NCI-H1048 (cell line): ENCODE measurements at places on chromosomes 3 and 15.

DNA sequence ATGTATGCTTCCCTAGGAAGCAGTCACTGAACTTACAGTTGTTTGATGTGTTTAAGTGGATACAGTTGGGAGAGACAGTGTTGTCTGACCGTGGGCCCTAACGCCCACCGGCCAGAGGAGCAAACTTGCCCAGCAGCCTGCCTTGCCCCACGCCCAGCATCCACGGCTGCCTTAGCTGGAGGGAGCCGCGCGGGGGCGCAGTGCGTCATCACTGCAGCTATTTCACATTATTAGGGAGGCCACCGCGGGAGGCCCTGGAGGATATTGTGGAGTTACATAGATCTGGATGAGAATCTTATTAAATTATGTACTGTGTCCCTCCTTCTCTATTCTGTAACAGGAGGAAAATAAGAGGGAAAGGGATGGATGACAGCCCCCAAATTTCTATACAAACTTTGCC, 267.2 kb downstream of the GABRG3 start:
- no peak for DNase-seq

- no peak for DNase-seq
Observed at GRCh38 chr15:60683156-60683555, 204.2 kb upstream of the ICE2 start.

DNA sequence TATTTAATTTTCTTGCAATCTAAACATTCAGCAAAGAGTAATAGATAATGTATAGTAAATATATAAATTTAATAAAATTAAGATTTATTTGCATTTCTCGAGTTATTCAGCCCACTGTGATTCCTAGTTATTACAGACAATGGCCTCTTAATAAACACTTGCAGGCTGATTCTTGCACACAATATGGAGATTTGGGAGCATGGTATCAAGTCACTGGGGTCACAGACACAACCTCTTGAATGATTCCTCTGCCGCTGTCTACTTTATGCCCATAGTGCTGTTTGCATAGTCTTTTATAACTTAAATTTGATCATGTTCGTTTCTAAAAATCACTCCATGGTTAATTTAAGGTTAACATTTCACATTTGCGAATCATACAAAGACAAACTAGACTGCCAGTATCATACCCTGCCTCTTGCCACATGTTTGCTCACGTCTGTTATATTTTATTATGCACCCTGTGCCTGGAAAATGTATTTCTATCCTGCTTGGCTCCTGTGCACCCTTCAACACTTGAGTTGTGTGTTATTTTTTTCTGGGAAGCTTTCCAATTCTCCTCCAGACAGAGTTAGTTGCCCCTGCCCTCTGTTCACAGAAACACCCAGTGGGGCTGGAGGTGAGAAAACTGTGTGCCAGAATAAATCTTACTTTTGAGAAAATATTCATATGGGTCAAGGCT, 206.3 kb upstream of the ROBO1 start:
- DNase-seq = no peak

GRCh38 chr15:39594446-39595337, 13.8 kb downstream of the THBS1 start:
- no peak for DNase-seq

DNA sequence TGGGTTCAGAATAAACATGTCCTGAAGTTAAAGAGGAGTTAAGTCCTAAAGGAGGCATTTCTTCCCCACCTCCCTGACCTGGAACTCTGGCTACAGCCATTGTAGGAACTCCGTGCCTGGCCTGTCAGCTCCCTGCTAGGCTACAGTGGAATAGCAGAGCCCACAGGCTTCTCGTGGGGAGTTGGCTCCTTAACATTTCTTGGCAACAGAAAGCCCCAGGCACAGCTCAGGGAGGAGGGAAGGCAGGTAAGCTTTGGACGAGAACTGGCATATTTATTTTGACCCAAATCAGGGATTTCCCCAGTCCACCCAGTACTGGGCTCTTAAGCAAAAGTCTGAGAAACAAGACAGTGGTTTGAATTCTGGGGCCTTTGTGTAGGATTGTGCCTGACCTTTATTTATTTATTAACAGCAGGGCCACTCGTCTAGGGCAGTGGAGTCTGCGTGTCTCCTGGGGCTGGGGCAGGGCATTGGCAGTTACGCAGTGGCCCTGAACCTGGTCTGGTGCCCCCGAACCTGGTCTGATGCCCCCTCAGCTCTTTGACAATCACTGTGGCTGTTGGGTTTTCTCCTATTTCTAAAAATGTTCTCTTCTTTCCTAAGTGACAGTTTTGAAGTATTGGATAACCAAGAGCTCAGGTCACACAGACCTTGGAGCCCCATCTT, 7.9 kb upstream of the ISG20 start:
- DNase-seq = no peak

GRCh38 chr3:97712919-97713318, 51.6 kb upstream of the ARL6 start:
- no peak for DNase-seq

DNA sequence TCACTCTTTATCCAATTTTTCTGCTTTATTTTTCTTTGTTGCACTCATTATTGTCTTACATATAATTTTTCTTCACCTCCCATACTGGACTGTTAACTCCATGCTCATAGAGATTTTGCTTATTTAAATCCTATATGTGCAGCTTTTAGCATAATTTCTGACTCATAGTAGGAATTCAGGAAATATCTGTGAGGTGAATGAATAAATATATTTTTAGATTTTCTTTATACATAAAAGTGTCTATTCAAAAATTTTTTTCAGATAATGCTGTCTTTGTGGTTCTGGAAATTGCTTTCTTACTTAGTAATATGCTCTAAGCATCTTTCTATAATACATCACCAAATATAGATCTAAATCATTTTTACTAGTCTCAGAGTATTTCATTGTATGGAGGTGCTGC, 191.8 kb upstream of the SUCLG2 start:
- no peak for DNase-seq

DNA sequence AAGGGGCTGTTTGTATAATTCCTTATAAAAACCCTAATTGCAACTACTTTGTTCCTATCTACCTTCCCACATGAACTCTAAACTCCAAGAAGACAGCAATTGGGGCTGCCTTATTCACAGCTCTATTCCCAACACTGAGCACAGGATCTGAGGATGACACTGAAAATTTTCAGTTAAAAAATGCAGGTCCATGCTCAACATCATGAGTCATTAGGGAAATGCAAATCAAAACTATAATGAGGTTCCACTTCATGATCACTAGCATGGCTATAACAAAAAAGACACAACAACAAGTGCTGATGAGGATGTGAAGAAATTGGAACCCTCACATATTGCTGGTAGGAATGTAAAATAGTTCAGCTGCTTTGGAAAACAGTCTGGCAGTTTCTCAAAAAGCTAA, 12.9 kb downstream of the SUMF1 start:
- no peak for DNase-seq

DNA sequence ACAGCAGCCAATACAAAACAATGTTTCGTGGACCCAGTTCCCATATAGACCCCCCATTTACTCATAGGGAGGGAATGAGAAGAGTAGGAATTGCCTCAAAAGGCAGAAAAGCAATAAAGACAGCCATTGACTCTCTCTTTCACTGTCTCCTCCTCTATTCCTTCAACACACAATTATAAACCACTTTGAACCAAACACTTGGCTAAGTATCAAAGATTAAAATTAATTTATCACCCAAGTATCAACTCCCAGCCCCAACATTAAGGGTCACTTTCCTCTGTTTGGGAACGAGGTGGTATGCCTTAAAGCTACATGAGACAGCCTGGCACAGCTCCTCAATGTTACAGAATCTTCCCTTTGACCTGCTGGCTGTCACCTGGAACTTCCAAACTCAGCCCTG, 16.4 kb upstream of the LRIG1 start:
- DNase-seq = no peak

- no peak for DNase-seq
Observed at GRCh38 chr3:69200384-69201068, 78.1 kb upstream of the LMOD3 start.

DNA sequence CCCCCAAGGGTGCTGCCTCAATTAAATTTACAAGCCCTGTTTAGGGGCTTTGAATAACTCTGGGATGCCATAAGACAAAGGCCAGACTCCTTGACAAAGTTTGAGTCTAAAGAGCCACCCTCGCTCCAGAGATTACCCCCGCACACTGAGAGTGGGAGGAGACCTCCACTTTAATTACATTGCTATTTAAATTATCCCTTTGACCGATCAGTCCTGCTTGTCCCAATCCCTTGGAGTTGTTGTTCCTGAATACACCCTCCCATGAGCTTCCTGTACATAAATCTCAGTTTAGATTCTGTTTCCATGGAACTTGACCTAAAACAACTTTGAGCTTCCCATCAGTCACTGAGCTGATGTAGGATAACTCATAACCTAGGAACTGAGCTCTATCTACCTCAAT, 596.3 kb downstream of the PYDC2 start:
- no peak for DNase-seq

GRCh38 chr15:44275150-44275830, 13.2 kb upstream of the GOLM2 start:
- no peak for DNase-seq

- DNase-seq = no peak
Observed at GRCh38 chr3:61964566-61964965, 403.2 kb downstream of the PTPRG start.

DNA sequence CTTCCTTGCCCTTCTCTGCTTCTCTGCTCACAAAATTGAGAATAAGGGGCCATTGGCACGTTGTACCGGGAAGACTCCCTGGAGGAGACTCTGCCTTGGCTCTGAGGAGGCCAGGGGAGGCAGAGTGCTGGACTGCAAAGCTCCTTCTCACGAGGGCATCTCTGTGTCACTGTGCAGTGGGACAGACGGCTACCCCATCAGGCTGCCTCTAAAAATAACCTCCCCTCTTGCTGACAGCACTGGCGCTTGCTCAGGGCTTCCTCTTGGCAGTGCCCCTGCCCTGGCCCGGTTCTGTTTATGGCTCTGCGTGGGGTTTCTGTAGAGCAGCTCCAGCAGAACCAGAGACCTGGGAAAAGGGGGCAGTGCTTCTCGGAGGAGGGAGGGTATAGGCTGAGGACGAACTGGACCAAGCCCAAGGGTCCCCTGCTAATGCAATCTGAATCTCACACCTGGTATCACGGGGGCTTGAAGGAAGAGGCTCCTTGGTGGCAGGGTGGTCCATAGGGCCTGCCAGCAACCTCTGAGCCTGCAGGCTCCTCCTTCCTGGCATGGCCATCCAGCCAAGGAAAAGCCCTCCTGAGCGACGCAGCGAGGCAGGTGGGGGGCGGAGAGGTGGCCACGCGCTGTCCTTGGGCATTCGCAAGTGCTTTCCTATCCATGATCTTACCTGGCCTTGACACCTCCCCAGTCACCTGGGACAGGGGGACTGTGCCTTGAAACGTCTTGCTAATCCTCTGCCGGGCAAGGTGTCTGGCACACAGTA, 63.3 kb upstream of the TLE3 start:
- DNase-seq = no peak

GRCh38 chr15:33190539-33190938, 4.0 kb downstream of the FMN1 start:
- DNase-seq = no peak

DNA sequence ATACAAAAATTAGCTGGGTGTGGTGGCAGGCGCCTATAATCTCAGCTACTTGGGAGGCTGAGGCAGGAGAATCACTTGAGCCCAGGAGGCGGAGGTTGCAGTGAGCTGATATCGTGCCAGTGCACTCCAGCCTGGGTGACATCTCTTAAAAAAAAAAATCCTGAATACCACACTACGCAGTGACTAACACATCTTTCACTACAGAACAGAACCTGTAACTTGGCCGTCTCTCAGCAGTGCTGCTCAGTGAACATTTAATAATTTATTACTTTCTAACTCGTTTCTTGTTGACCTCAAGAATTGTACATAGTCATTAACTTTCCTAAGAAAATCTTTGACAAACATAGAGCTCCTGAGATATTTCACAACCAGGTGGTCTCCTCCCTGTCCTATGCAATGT, 3.8 kb downstream of the GREM1 start:
- DNase-seq = no peak

- DNase-seq = peak; percentile 64
Observed at GRCh38 chr3:155323063-155323666, 29.7 kb upstream of the STRIT1 start.

DNA sequence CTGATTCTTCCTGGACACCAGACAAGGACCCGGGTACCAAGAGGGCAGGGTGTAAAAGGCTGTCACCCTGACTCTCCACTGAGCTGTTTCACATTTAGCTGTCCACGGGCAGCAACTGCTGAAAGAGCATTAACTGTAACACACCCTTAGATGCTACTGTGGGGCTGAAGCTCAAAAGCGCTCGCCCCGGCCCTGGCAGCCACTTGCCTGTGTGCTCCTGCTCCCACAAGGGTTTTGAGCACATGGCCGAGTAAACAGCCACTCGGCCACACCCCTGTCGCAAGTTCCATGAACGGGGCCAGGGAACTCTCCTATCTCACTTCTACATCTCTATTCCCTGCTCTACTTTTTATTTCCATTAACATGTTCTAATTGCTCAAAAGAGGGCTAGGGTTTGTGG, 421.7 kb downstream of the TUSC7 start:
- DNase-seq = no peak

- no peak for DNase-seq
Observed at GRCh38 chr3:159200176-159200575, 398.3 kb downstream of the MFSD1 start.

DNA sequence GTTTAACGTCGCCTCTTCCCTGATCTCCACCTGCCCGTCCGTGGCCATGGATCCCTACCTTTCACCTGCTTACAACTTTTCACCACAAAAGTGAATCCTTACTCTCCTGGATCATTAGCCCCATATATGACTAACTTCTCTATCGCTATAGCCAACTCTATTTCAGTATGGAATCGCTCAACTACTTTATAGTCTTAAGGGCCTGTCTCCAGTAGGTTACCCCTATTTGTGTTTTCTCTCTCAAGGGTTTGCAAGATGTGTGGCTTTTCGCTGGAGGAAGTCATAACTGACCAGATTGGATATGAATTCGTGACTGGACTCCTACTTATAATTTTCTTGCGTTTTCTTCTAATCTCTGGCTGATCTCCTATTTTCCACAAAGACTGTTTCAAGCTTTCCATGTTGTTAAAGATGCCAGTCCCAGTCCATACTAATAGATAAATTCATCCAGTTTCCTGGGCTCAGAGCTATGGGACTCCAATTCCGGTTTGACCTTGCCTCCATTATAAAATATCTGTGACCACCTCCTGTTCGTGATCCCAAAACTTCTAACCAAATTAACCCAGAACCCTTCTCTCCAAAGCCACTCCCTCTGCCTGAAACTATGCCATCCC, 1.3 kb upstream of the STAG1 start:
- DNase-seq = no peak

- no peak for DNase-seq
Observed at GRCh38 chr3:123374016-123374415, 74.9 kb downstream of the ADCY5 start.

GRCh38 chr15:85584872-85585271, 204.5 kb downstream of the AKAP13 start:
- DNase-seq = no peak

- no peak for DNase-seq
Observed at GRCh38 chr15:80003934-80004472, 33.0 kb upstream of the BCL2A1 start.

DNA sequence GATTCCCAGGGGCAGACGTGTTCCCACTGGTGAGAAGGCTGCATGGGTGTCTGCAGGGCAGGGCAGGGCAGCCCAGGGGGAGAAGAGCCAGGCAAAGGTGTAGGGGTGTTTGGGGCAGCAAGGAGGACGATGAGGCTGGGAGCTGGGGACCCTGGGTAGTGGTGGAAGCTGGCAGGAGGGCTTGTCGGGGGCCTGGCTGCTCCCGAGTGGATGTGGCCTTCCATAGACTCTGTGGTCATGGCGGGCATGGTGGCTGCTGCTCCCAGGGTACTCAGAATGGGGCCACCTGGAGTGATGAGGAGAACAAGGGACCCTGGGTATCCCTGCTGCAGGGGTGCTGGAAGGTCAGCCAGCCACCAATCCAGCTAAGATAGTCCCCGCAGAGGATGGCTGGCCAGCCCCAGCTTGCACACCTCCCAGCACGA, 107.5 kb downstream of the WNT7A start:
- no peak for DNase-seq
